ENCODE measurements at places on chromosomes 4 and X.

- peak; percentile 11 for DNase-seq
Observed at GRCh38 chr4:48315728-48316630, 25.4 kb upstream of the SLAIN2 start.

- no peak for DNase-seq
Observed at GRCh38 chr4:157988641-157989040, 184.2 kb downstream of the GASK1B start.

DNA sequence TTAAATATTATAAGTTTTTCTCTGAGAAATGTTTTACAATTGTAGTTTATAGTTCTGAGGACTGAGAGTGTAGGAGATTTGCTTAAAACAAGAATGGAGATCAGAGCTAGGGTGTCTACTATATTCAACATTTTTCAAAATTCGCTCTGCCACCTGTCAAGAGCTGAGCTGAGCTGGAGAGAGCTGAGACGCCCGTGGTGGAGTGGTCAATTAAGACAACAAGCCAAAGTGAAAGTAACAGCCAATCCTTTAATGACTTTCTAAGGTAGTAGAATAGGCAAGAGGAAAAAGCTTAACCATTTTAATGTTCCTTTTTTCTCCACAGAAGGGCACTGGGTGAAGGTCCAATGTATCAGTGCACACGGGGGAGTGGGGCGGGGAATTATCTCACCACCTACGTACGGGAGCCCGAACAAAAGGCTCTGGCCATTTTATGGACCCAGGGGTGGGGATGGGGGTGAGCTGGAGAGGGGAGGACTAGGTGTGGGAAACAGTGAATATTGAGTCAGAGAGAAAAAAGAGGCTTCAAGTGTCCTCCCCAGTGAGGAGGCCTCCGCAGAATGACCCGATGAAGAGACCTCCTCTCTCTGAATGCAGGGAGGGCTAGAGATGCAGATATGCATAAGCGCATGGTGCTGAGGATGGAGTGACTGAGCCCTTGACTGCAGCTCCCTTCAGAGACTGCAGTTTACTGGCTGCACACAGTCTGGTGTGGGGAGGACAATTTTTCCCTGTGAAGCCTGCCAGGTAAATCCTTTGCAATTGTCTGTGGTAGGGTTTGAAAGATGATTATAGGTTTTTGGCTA is 60.8 kb downstream of the SPCS3 start:
- no peak for DNase-seq

DNA sequence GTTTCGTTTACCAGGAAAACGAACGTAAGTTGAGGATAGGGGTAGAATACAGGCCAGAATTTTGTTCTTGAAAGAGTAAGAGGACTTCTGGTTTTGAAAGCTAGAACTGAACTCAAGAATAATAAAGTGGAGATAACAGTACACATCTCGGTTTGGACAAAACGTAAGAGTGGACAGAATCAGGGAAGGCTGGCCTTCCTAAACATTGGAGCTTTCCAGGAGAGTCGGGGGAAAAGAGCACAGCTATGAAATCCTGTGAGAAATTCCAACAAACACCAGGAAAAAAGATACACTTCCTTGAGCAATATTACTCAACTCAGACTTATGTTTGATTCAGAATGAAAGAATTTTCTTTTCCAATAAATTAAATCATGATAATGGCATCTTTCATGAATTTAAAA is 1.2 kb downstream of the CTSO start:
- DNase-seq = no peak

DNA sequence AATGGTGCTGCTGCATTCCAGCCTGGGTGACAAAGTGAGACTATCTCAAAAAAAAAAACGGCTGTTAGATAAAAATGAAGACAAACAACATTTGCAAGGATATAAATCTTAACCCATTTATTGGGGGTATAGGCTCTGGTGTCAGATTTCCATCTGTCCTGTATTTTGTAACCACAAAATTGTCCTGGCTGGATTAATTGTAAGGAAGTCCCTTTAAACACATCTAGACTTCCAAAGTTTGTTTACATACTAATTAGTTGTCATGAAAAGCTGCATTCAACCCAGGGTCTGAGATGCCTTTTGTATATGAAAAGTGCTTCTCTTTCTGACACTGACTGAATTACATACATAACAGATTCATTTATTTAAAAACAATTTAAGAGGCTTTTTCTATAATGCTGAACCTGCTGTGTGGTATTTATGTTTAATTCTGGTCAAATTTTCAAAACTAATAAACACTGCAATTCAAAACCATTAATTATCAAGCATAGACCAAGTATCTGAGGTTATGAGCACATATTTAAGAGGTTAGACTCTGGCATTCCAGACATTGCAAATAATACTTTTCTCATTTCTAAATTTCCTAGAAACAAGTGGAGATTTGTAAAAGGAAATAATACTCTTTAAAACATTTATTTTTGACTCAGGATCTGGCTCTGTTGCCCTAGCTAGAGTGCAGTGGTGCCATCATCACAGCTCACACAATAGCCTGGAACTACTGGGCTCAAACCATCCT is 17.5 kb upstream of the UGDH start:
- DNase-seq = no peak

DNA sequence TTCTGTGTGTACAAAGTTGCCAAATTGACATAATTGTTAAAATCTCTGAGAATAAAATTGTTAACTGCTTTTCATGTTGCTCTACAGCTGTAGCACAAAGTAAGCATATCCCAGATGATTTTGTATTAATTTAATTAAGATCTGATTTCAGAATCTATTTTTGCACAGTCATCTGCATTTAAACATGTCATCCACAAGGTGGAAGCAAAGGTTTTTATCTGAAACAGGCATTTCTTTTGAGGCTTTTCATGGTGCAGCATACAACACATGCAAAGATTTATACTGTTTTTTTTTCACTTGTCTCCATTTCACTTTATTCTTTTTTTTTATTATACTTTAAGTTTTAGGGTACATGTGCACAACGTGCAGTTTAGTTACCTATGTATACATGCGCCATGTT is 51.2 kb downstream of the GC start:
- DNase-seq = no peak

GRCh38 chr4:106615961-106616360 is 247.4 kb upstream of the GIMD1 start:
- DNase-seq = no peak

DNA sequence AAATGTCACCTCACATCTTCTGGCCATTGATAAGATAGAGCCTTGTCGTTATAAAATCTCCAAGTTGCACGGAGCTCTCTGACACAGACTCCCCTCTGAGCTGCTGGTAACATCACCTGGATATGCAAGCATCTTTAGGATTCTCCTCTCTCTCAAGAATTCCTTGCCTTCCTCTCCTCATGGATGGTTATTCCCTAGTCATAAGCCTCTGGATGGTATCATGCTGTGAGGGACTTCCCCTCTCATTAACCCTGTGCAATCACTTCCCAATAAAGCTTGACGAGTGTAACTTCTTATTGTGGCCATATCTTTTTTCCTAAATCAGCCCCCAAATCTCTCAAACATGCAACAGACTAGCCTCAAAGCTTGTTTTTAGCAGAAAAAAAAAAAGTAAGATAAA is 1057.0 kb upstream of the SLIT2 start:
- DNase-seq = no peak

Measured in heart right ventricle (tissue), 16 donors.